ENCODE measurements at places on chromosomes 4 and X.

GRCh38 chr4:52529983-52530382 is 129.1 kb downstream of the USP46 start:
- no peak for DNase-seq

- no peak for DNase-seq
Measured at GRCh38 chr4:181594188-181594587, 649.0 kb upstream of the TENM3 start.

- no peak for DNase-seq
Measured at GRCh38 chr4:31366041-31366440, 645.9 kb downstream of the PCDH7 start.

DNA sequence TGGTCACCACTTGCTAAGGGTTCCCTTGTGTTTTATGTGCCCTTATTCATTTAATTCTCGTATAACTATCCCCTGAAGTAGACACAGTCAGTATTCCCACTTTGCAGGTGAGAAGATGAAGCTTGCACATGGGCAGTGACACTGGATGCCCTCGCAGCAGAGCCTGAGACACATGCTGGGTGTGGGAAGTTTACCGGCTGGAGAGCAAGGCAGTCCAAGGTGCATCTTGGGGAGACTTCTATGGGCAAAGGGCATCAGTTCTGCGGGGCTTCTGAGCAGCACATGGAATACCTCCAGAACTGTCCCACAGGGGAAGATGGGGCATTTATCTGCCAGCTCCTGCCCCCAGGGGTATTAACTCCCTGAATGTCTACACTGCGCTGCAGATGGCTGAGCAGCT is 92.2 kb downstream of the SLC2A9 start:
- DNase-seq = no peak

GRCh38 chrX:53666171-53666570 is 20.3 kb downstream of the HUWE1 start:
- DNase-seq = no peak

Measured in NCI-H187 (cell line).